ENCODE measurements at places on chromosomes 6 and 20.
A peak's percentile ranks its signal among the peaks of the same experiment; 100 is the strongest.

DNA sequence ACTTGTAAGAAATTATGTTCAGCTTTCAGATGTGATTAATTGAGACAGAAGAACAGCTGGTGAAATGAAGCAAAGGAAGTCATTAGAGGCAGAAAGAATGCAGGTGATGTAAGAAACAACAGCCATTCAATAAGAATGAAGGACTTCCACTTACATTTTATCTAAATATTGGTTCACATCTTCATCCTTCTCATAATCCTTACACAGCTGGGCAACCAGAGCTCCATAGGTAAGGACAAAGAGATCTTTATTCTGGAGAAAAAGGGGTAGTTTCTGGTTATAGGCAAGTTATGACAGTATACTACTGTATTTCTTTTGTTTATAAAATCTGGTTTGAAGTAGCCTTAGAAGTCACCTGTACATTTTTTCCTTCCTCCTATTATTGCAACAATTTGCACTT, 2.3 kb downstream of the TRAPPC3L start:
- peak; percentile 25 for DNase-seq

DNA sequence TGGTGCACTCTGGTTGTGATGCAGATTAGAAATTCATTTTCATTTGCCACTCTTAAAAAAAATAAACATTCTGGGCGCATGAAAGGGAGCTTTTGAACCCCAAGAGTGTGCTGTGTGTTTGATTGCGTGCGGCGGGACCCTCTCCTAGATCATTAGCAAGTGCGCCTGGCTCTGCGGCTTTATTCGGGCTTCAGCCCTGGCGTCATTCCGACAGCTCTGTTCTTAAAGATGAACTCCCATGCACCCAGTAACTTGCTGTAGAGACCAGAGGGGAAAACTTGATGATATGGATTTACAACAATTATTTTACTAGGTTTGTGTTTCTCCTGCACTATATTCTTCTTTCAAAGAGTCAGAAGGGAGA, 48.9 kb upstream of the ARMC2 start:
- no peak for DNase-seq

GRCh38 chr6:19444481-19444880, 392.7 kb upstream of the ID4 start:
- peak; percentile 1 for DNase-seq

DNA sequence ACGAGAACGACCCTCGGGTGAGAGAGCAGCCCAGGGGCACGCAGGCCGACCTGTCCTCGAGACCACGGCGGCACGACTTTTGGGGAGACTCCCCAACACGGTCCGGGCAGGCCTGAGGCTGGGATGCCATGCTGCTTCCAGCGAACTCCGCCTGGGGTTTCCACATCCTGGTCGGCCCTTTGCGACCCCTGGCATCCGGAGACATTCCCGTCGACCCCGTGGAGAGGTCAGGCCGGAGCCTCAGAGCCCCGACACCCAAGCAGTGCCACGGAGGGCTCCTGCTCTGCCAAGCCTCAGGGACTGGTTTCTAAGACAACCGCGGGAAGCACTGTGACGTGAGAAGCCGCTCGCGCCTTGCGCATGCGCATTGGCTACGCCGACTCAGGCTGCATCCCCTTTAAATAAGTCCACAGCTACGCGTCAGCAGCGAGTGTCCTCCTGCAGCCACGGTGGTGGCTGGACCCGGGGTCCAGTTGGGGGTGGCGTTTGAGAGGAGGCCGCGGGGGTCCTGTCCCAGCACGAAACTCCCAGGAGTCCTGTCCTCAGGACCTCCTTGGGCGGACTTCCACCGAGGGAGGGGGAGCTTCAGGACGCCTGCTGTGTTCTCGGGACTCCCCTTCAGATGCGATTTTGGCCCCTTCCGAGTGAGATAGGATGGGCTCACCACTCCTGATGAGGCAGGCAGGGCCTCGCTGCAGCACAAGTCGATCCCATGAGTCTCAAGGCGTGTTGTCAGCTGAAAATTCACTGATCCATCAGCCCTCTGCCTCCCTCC, 1089.3 kb upstream of the DEFB115 start:
- no peak for DNase-seq

- DNase-seq = no peak
These were observed 805.1 kb downstream of the KIF16B start for GRCh38 chr20:15767999-15768741.

DNA sequence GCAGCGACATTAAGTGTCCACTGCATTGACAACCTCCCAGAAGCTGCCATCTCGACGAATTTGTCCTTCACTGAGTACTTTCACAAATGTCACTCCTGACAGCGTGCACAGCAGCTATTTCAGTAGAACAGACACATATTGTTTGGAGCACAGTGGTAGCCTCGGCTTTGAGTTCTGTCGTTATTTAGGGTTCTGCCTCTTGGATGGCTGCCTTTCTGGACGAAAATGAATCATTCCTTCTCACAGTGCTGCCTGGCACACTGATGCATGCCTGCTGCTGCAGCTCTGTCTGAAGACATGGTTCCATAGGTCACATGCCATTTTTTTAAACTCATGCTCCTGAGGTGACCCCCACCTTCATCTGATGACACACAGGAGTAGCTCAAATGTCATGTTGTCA, 477.0 kb downstream of the C6orf118 start:
- DNase-seq = no peak

- DNase-seq = peak; percentile 34
These were observed 413 bp downstream of the PTPRA start for GRCh38 chr20:2873747-2874041.

DNA sequence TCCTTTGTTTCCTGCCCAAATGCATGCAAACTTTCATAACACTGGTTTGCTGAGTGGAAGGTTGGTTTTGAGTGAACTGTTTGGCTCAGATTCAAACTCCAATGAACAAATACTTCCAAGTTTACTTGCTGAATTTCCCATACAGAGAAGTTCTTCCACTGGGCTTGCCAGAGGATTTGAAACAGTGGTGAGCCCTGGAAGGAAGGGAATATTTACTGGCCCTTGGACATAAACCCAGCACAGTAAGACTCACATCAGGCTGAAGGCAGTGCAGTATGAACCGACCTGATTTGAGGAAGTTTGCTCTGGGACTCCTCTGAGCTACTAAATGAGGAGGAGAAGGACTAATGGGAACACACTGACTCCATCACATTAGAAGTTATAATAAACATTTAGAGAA, 3.8 kb downstream of the TRAF3IP2 start:
- peak; percentile 92 for DNase-seq

DNA sequence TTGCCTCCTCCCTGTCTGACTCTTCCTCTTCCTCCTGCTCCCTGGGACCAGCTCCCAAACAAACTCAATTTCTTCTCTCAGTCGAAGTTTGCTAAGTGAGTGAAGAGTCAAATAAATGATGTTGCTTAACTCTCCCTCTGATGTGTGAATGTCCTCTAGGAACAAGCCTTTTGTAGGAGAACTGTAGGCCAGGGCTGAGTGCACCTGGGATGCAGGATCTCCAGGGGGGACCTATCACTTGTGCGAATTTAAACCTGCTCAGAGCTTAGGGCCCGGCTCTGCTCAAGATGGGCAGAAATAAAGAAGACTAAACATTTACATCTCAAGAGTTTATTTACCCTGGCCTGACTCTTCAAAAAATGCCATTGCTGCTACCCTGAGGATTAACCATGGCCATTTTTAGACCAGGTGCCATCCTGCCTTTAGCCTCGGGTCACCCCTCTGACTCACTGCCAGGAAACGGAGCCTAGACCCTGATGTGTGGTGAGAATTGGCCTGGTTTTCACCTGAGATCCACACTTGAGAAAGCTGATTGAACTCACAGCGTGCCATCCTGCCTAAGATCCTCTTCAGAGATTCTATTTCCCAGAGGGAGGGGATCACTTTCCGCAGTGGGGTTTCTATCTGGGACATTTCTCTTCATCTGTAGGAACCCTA, 63.6 kb upstream of the CD93 start:
- no peak for DNase-seq

DNA sequence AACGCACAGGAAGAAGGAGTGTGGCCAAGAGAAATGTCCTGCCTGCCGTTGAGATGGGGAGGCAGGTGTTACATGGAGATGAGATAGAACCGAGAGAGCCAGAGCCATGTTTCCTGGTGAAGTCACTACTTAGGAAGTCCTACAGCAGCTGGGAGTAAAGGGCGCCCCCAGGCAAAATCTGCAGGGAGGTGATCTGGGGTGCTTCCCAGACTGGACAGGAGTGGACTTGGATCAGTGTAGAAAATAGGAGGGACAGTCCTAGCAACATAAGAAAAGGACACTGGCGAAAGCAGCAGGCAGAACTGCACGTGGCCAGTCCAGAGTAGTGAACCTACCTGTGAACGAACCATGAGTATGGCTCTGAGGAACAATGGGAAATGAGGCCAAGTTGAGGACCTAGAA, 85.3 kb downstream of the CD164 start:
- DNase-seq = no peak

DNA sequence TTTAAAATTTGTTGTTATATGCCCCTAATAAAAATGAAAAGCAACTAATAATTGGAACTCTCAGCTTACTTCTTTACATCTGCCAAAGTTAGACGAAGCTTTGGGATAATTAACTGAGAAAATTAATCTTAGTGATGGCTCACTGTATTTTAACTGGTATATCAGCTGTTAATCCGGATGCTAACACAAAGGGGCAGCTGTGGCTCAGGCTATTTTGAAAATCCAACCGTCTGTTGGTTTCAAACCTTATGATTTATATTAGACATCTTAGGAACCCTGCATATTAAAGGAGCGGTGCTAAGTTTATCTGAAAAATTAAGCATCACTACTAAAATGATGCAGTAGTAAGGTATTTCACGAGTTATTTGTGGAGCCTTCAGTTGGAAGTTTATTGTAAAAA, 96.6 kb downstream of the AKAP7 start:
- DNase-seq = no peak

DNA sequence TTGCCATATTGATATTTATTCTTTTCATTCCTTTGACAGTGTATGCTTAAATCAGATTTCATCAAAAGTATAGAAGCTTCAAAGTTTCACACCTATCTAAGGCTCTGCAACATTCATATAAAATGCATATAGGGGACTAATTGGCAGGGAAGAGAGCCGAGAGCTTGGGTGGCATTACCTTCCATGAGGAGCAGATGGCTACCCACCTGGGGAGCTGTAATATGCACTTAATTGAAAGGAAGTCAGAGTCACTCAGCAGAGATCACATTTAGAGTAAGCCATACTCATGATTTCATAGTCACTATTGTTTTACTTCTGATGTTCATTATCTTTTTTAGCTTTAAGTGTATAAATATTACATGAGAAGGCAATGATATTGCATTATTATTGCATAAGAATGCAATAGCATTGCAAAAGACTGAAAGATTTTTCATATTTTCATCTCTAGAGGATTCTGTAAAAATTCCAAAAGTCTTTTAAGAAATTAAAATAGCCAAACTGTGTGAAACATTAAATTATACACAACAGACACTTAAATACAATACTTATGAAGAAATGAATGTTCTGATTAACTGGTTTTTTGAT, 1305.2 kb downstream of the EPHA7 start:
- no peak for DNase-seq

DNA sequence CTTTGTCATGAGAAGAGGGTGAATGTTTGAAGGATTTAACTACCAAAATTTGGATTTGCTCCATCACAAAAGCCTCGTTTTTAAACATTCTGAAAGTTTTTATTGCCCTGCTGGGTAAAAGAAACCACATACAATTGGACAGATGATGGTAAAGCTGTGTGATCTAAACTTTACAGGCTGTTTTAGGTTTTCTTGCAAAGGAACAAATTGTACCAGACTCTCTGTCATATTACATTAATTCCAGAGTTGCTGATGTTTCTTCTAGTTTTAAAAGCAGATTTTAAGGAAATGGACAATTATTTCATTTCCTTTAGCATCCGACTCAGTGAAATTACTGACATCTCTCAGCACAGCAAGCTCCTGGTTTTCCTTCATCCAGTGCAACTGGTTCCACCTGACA, 53.2 kb downstream of the CRYBG1 start:
- no peak for DNase-seq

GRCh38 chr20:31933698-31934097, 18.1 kb downstream of the PDRG1 start:
- no peak for DNase-seq

GRCh38 chr6:160254467-160255312, 3.9 kb downstream of the SLC22A2 start:
- no peak for DNase-seq

GRCh38 chr6:167839343-167839742, 12.6 kb downstream of the AFDN start:
- no peak for DNase-seq

- DNase-seq = no peak
These were observed 212.0 kb upstream of the PCSK2 start for GRCh38 chr20:17014756-17015366.

GRCh38 chr6:15331143-15331542, 85.3 kb downstream of the JARID2 start:
- DNase-seq = no peak

DNA sequence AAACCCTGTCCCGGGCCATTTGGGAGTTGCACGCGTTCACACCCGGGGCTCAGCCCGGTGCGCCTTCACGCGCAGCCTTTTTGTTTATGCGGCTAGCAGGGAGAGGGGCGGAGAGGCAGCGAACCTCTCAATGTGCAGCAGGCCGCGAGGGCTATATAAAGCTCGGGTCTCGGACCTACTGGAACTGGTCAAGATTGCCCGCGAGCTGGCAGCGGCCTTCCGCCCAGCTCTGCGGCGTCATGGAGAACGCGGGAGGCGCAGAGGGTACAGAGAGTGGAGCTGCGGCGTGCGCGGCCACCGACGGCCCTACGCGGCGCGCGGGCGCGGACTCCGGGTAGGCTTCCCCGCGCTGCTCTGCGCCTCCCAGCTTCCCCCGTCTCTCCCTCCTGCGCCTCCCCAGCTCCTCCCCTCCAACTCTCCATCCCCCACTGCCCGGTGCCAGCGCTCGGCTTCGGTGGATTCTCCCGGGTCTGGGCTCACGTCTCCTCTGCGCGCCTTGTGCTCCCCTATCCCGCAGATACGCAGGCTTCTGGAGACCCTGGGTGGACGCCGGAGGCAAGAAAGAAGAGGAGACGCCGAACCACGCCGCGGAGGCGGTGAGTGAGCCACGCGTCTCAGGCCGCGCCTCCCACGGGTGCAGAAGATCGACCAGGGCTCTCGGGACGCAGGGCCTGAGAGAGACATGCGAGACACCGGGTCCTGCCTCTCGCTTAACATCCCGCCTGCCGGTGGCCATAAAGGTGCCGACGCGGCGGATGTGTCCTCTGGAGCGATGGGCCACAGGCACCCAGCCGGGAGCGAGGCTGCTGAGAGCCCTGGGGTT, at the start of gene RIPPLY2:
RIPPLY2 (plus strand) TSS at position 183 of the 823 bp plus-strand sequence; CDS start at position 240, 57 bp downstream.
- no peak for DNase-seq
